ENCODE measurements at places on chromosomes 16 and 17.

- no peak for DNase-seq
Observed at GRCh38 chr16:48321317-48322036, 63.7 kb downstream of the SIAH1 start.

DNA sequence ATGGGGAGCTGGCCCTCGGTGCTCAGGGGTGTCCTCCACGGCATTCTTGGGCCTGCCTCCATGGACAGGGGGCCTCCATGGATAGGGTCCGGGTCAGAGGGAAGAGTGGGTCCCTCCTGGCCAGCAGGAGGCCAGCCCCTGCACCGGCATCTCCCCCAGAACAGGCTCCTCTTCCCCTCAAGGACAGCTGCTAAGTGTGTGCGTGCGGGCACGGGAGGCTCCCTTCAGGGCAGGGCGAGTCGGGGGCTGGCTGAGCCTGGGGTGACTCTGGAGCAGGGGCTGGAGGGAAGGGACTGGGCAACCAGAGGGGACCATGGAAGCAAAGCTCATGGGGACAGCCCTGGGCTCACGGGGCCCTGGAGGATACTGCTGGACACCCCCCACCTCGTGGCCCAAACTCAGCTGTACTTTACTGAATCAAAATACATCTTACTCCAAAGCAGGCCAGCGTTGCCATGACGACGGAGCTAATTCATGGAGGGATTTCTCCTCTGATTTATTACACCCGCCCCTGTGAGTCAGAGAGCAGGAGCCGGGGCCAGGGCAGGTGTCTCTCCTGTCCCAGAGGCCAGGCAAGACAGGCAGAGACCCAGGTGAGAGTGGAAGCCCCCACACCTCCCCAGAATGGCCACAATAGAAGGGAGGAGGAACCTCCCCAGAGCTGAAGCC, 2.1 kb downstream of the CASKIN1 start:
- DNase-seq = no peak

GRCh38 chr17:73616120-73616872, 27.9 kb downstream of the SDK2 start:
- no peak for DNase-seq

DNA sequence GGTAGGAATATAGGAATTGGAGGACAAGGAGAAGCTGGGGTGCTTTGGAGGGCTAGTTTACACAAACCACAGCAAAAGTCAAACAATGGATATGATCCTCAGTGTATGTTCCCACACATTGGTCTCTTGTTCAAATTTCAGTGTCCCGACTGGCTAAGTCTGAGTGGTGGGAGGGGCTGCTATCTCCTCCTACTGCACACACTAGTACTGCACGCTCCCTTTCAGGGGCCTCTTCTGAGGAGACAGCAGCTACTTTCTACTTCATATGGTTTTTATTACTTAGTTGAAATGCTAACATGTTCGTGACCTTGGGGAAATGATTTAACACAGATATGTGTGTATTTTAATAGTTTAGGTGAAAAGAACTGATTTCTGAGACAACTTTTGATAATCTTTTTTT, 18.8 kb upstream of the KRT10 start:
- DNase-seq = no peak
